ENCODE measurements at places on chromosomes 3 and 15. TPM values are rescaled to one million over a fixed set of nuclear protein-coding genes. Genes with fewer than 3 reads are reported as not detected.

The CLEC3B gene
- 1.3 TPM for total RNA-seq

The ABI3BP gene
- 16.4 TPM for total RNA-seq

The RPL22L1 gene
- 25.9 TPM for total RNA-seq

The NPRL2 gene
- 19.7 TPM for total RNA-seq

The SUSD5 gene
- total RNA-seq: 0.31 TPM

The CDCP1 gene
- 8.9 TPM for total RNA-seq

The PPARG gene
- total RNA-seq: 0.94 TPM

The VEPH1 gene
- total RNA-seq: 13.4 TPM

The CPN2 gene
- total RNA-seq: not detected

The PBRM1 gene
- 34.9 TPM for total RNA-seq

GRCh38 chr3:111882799-111883198 lies 23.7 kb downstream of the PHLDB2 start:
- DNase-seq: no peak

DNA sequence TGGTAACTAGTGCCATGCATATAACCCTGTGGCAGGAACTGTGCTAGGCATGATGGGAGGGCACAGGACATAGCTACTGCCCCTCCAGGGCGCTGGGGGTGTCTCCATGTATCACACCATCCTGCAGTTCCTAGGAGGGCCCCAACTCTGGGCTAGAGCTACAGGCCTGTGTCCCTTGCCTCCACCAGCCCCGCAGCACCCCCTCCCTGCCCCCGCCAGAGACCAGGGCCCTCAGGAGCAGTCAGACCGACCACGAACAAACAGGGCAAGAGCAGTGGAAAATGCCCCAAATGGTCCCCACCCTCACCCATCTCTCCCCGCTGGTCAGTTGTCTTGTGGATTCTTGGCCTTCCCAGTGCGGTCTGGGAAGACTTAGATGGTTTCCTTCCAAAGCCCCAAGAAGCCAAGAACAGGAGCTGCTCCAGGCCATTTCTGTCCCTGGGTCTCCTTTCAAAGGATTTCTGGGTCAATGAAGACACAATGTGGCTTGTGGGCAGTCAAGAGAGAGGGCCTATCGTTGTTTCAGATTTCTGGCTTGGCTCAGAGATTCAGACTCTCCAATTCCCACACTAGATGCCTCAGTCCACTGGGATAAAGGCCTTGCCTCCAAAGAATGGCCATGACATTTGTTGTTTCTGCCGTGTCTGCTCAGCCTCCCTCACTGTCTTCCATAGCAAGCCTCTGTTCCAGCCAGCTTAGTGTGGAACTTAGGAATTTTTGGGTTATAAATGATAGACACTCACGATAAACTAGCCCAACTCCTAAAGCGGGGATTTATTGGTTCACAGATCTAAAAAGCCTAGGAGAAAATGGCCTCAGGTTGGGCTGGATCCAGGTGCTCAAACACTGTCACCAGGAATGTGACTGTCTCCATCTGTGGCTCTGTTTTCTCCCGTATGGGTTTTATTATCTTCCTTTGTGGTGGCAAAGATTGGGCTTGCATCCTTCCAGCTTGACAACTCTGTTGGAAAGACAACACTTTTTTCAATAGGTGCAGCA lies 80.6 kb downstream of the LSM3 start:
- no peak for DNase-seq

GRCh38 chr15:72163719-72164118 lies 33.9 kb downstream of the GRAMD2A start:
- no peak for DNase-seq

- DNase-seq: peak; percentile 94
Measured at GRCh38 chr15:66356359-66357236, at the start of gene TIPIN. TSS of gene TIPIN (minus strand) at chr15:66356685. CDS start at chr15:66352947, 3,738 bp downstream.

- no peak for DNase-seq
Measured at GRCh38 chr3:143595456-143596077, 252.7 kb downstream of the SLC9A9 start.

All from pancreas (tissue), 10 donors.